ENCODE measurements at places on chromosomes 11 and 22.

DNA sequence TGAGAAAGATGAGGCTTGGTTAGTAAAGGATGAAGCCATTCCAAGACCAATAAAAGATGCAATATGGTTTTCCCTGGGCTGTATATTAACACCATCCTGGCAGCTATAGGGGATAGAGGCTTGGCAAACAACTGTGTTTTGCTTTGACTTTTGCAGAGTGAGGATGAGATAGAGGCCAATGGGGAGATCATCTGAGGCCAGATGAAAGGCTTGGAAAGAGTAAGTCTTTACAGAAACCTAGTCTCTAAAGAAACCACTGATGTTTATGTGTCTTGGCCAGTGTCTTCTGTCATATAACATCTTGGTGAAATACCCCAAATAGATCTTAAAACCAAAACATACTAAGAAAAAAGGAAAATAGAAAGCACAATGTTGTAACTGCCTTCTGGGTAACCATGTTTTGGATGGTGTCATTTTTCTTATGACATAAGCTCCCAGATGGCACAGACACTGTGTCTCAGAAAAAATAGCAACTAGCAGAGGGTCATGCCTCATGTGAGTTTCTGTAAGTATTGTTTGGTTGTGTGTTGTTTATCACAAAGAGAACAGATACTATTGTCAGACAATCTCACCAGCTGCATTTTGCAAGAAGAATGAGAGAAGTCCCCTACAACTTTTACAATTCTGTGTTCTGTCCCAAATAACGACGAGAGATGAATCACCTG lies 305.4 kb downstream of the ST3GAL4 start:
- DNase-seq, result no peak

DNA sequence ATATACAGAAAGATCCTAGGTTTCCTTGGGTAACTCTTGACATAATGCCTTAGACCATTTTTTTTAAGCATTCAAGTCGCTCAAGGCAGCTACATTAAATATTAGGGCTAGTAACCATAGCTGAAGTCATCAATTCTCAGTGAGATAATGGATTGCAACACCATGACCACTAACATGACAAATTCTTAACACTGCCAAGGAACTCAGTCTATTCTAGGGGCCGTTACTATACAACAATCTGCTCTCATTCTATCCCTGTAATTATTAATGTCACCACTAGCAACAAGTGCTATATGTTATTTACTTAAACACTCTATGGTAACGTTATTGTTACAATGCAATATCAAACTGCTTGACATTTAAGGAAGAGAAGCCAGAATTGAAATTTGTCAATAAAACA lies 3.2 kb upstream of the STK33 start:
- DNase-seq, result peak; percentile 18

GRCh38 chr11:7516475-7516874 lies 2.7 kb downstream of the PPFIBP2 start:
- DNase-seq, result no peak

DNA sequence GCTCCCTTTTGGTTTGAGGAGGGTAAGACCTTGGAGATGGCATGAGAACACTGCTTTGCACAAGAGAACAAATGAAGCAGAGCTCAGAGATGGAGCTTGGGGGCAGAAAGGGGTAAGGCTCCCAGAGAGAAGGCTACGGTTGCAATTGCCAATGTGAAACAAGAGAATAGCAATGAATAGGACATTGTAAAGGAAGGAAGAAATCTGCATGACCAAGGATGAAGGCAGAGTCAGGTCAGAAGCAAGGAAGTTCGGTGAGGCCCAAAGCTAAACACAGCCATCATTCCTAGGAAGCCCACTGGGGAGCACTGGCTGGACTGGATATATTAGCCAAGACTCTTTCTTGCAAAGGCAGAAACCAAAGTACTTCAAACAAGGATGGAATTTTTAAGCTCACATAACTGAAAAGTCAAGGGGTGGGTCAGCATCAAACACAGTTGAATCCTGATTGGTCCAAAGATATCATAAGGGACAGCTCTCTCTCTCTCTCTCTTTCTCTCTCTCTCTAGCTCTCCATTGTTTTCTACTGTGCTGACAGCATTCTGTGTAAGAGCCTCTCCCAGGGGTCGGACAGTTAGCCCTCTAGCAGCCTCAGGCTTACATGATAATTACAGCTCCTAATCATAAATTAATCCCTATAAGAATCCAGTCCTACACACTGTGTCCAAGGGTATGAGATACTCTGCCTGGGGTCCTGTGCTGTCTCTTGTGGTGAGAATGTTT lies 484.3 kb downstream of the SOX6 start:
- no peak for DNase-seq

GRCh38 chr22:46355369-46355995 lies 20.0 kb downstream of the TRMU start:
- peak; percentile 7 for DNase-seq

DNA sequence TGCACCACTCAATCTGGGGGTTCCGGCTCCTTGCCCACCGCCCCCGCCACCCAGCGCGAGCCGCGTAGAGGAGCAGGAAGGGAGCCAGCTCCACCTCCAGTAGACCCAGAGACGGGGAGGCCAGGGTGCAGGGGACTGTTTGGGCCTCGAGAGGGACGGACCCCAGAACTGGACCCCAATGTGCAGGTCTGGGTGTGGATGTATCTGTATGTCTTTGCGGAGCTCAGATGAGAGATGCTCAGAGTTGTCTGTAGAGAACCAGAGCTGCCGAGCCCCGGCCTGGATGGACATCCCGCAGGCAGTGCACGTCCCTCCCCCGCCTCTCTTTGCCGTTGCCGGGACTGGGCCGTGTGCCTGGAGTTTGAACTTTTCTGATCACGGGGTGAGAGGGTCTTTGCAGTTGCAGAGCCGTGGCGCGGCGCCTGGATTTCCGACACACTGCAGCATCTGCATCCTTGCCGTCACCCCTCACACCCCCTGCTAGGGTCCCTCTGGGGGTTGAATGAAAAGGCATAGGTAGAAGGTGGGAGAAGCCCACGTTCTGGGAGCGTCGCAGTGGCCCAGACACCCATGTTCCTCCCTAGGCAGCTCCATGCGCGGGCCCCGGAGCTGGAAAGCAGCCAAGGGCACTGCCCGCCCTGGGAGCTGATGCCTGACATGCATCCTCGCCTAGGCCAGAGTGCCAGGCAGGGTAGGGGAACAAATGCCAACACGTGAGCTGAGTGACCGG lies 105.2 kb downstream of the KCNQ1 start:
- DNase-seq, result no peak

GRCh38 chr11:15720460-15720859 lies 605.7 kb downstream of the INSC start:
- peak; percentile 30 for DNase-seq

- peak; percentile 5 for DNase-seq
Measured at GRCh38 chr22:22181341-22181850, 63.2 kb upstream of the VPREB1 start.

- no peak for DNase-seq
Measured at GRCh38 chr22:40199852-40200251, 22.1 kb downstream of the TNRC6B start.

DNA sequence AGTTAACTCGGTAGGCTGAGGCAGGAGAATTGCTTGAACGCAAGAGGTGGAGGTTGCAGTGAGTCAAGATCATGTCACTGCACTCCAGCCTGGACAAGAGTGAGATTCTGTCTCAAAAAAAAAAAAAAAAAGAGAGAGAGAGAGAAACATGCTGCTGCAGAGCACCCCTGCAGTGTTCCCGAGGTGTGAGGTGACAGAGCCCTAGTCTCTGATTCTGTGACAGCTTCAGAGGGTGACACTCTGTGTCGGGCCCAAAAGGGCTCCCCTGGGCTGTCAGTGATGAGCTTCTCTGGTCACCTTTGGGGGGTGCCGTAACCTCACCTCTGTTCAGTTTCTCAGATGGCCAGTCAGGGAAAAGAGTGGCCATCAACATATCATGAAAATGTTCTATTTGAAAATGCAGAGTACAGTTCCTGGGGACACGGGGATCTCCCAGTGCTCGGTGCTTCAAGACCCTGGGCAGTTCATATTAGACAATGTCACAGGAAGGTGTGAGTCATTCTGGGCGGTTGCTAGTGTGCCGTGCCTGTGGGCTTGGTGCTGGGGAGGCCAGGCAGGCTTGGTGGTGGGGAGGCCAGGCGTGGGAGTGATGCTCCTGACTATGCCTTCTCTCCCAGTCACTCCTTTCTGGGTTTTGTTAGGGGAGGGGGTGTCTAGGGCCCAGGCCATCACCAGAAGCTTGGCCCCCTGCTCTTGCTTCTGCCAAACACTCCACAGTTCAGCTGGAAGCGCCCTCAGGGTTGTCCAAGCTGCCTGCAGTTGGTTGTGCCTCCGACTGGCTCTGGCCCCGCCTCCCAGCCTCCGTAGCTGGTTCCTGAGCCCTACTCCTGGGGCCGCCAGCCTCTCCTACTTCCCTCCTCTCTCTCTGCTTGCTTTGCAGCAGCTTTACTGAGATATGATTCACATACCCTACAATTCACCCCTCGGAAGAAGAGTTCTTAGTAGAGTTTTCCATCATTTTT lies 52.5 kb upstream of the CLDN5 start:
- DNase-seq, result peak; percentile 12

GRCh38 chr11:129992161-129992944 lies 10.3 kb downstream of the PRDM10 start:
- peak; percentile 59 for DNase-seq

DNA sequence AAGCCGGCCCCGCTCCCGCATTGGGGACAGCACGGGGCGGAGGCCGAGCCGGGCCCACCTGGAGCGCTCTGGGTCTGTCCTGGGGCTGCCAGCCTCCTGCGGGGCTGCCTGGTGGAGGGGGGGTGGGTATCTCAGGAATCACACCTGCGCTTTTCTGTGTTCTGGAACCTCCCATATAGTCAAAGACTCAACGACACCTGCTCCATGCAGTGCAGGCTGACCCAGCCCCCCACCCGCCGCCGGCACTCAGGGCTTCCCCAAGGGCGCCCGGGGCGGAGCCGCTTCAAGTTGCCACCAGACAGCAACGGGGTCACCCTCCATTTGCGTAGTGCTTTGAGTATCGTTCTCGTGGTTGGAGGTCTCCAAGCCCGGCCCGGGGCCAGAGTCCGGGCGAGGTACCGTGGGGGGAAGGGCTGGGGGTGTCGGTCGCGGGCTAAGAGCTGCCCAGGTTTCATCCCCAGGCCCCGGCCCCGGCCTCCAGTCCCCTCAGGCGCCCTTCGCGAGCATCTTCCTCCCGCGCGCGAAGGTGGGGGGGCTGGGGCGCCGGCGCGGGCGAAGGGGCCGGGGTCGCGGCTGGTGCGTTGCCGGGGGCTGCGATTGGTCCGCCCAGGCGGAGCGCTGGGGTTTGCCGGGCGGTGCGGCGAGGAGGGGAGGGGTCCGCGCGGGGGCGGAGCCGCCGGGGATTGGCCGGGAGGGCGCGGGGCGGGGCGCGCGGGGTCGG lies 6.6 kb downstream of the TSPAN4 start:
- DNase-seq, result peak; percentile 37

GRCh38 chr22:42630901-42631602 lies 9.3 kb downstream of the ATP5MGL start:
- no peak for DNase-seq

GRCh38 chr11:15725246-15725645 lies 610.5 kb downstream of the INSC start:
- no peak for DNase-seq

DNA sequence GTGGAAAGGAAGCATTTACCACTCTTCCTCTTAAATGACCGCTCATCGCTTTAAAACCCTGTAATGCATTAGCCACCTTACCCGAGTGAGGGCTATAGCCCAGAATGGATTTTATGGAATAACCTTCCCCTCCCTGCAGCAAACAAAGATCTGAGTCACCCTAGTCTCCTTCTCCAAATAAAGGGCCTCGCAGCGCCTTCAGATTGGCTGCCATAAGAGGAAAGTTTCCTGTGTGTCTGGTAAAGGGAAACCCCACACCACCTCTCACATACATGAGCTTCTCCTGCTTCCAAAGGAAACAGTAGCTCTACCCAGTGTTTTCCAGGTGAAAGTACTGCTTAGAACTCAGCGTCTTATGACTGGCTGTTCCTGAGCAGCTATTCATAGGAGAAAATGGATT lies 47.8 kb downstream of the PPP2R1B start:
- DNase-seq, result peak; percentile 6

DNA sequence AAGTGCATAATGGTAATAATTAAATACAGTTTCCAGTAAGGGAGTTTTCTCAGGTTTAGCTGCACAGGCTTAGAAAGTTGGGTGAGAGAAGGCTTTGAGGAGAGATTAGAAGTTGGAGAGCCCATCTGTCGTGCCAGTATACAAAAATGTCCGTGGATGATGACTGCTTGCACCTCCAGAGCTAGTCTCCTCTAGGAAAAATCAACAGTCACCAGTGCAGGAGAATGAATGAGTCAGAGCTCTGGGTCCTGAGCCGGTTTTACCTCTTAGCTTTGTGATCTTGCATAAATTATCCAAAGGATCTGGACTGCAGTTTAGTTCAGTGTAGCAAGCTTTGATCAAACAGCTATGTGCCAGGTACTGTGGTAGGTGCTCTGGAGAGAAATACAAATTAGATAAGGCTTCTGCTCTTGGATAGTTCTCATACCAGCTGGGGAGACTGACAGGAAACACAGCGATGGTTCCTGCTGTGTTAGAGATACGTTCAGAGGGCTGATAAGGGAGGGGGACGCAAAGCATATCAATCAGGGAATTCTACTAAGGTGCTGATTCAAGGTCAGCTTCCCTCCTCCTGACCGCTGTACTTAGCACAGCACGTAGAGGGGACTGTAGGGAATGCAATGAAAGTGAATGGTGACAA lies 125.9 kb downstream of the TEAD1 start:
- DNase-seq, result peak; percentile 69

DNA sequence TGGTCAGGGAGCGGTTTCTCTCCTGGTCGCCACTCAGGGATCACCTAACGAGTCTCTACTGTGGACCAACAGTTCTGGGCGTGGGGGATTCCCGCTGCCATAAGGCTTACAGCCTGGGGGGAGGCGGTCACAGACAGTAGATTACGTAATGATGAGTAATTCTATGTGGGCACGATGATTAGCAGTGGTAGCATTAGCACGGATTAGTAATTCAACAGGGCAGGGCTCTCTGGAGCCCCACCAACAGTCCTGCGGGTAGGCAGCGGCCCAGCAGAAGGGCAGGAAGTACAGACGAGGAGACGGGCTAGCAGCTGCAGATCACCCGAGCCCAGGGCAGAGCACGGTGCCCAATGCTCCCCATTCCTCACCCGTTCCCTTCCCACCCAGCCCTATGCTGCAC lies 3.6 kb downstream of the SHISAL1 start:
- no peak for DNase-seq

DNA sequence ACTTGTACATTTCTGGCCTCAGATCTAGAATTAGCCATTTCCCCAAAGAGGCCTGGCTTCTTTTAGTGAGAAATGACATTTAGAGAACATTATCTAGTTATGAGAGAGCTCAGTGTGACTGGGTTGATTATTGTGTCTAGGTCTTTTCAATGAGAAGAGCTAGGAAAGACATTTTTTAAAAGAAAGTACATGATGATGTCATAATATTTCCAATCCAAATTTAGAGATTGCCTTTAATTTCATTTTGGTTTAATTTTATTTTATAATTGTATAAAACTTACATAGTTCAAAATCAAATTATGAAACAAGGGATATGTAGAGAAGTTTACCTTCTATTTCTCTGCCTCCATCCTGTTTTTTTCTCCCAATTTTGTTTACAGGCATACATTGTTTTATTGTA lies 354.9 kb downstream of the TMEM135 start:
- DNase-seq, result no peak

All from NCI-H510A treated with DMSO at 0.1 percent for 48 hours (cell line).